ENCODE measurements at places on chromosomes 13 and 19. TPM values are rescaled to one million over a fixed set of nuclear protein-coding genes. Genes with fewer than 3 reads are reported as not detected.

The MCEMP1 gene
- not detected for total RNA-seq

The DOCK6 gene
- 2.0 TPM for total RNA-seq

GRCh38 chr13:53560556-53560955 lies 531.9 kb downstream of the OLFM4 start:
- no peak for DNase-seq

DNA sequence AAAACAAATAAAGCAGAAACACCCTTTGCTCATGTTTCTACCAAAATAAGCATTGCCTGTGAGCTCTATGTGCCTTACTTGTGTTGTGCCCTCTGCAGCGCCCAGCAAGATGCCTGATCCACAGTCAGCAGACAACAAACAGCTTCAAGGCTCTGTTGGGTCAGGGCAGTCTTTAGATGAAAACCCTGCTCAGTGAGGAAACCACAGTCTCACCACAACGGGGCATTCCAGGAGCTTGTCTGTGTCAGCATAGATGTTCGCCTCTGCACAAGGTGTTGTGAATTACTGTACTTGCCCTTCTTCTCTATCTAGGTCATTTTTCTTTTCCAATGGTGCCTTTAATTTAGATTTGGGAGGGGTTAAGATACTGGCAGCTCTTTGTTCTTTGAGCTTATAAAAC lies 251.9 kb downstream of the COL4A1 start:
- DNase-seq = no peak

GRCh38 chr19:5918463-5919079 lies 4.5 kb downstream of the CAPS start:
- DNase-seq = no peak
